ENCODE measurements at places on chromosomes 5 and 9.

DNA sequence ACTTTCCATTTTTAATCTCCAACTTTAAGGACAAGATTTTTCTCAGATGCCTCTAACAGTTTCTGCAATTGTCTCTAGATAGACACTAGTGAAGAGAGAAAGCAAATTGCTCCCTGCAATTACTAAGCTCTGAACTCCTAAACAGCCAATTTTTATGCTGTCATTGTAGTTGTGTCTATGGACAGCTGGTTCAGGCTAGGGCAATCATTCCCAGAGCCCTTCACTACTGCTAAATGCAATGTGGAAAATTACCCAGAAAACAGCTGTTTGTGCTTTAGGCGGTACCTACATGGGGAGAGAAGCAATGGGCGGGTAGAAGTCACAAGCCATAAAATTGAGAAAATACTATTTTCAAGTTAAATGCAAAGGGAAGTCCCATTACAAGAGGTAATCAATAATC lies 211.6 kb downstream of the SPOCK1 start:
- DNase-seq = no peak

- DNase-seq = no peak
Measured at GRCh38 chr5:160837211-160837610, 14.8 kb downstream of the ATP10B start.

DNA sequence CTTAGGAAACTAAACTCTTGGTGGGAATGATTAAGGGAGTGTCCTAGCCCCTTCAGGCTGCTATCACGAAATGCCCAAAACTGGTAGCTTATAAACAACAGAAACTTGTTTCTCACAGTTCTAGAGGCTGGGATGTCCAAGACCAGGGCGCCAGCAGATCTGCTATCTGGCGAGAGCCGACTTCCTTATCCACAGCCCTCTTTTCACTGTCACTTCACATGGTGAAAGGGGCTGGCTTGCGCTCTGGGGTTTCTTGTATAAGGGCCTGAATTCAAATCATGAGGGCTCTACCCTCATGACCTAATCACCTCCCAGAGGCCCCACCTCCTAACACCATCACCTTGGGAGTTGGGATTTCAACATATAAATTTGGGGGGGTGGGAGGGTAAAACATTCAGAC lies 49.1 kb downstream of the IPPK start:
- no peak for DNase-seq

DNA sequence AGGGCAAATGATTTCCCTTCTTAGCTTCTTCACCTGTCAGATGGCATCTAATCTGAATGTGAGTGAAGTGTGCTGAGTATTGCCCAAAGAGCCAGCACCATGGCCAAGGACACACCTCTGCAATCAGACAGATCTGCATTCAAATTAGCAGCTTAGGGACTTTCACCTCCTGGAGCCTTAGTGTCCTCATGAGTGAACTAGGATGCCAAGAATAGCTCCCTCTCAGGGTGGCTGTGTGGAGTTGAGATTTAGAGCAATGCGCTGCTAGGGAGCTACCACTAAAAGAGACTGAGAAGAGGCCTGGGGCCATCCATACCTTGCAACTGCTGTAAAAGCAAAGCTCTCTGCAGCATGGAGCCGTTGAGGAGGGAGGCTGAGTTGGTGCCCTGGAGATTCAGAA lies 1.4 kb downstream of the CIZ1 start:
- DNase-seq = no peak

GRCh38 chr9:24620741-24621140 lies 75.0 kb upstream of the IZUMO3 start:
- no peak for DNase-seq

GRCh38 chr5:68450245-68450852 lies 234.8 kb downstream of the PIK3R1 start:
- DNase-seq = no peak

DNA sequence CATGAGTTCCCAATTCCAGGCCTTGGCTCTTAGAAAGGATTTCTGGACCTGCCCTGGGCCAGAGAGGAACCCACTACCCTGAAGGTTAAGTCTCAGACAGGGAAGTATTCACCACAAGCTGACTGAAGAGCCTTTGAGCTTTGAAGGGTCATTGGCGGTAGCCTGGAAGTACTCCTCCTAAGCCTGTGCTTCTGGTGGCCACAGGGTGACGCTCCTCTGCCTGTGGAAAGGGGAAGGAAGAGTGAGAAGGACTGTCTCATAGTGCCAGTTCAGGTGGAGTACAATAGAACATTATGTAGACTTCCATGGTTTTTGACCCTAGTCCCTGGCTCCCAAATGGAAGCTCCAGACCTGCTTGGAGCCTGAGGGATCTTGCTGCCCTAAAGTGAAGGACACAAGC lies 1233.2 kb upstream of the CDH6 start:
- DNase-seq = peak; percentile 9

DNA sequence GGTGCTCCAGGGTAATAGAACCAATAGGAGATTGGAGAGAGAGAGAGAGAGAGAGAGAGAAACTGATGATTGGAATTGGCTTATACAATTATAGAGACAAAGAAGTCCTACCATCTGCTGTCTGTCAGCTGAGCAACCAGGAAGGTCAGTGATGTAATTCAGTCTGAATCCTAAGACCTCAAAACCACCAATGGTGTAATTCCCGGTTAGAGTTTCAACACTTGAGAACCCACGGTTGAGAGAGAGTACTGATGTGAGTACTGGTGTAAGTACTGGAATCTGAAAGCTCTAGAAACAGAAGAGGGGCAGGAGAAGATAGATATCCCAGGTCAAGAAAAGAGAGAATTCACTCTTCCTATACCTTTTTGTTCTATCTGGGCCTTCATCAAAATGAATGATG lies 775.8 kb downstream of the EFNA5 start:
- DNase-seq = peak; percentile 35

- DNase-seq = peak; percentile 29
Measured at GRCh38 chr5:14695152-14695551, 30.6 kb downstream of the OTULIN start.

DNA sequence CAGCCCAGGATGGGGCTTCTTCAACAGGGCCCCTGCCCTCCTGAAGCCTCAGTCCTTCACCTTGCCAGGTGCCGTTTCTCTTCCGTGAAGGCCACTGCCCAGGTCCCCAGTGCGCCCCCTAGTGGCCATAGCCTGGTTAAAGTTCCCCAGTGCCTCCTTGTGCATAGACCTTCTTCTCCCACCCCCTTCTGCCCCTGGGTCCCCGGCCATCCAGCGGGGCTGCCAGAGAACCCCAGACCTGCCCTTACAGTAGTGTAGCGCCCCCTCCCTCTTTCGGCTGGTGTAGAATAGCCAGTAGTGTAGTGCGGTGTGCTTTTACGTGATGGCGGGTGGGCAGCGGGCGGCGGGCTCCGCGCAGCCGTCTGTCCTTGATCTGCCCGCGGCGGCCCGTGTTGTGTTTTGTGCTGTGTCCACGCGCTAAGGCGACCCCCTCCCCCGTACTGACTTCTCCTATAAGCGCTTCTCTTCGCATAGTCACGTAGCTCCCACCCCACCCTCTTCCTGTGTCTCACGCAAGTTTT lies 23.6 kb downstream of the PCDHGC5 start:
- DNase-seq = peak; percentile 83

DNA sequence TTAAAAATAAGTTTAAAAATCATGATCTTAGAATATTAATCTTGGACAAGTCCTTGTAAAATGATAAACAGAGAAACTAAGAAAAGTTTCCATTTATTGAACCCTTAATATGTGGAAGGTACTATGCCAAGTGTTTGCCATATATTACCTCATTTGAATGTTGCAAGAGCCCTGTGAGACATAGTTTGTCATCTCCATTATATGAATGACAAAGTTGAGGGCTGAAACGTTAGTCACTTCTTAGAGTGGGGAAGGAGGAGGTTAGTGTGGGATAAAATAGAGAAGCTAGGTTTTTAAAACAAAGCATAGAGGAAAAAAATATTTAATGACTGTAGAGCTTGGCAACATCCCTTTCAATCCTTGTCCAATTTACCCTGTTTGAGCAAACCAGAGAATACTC lies 2.0 kb downstream of the TNC start:
- peak; percentile 17 for DNase-seq
